ENCODE measurements at places on chromosomes 7 and 10.
A peak's percentile ranks its signal among the peaks of the same experiment; 100 is the strongest.

DNA sequence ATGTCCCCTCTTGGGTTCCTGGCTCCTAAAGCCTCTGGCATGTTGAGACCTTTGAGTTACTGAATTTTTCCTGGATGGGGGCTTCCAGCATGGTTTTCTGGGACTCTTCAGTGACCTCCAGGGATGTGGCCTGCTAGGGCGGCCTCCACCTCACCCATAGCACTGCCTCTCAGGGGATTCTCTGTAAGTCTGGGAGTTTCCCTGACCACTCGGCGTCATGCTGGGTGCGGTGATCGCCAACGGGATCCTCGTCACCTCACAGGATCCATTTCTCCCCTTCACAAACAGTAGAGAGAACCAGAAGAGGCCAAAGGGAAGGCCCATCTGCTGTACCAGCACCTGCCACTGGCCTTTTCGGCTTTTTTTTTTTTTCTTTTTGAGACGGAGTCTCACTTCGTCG lies 84.3 kb downstream of the NPTX2 start:
- DNase-seq = no peak

GRCh38 chr7:137342265-137342664 lies 1.3 kb downstream of the PTN start:
- DNase-seq = no peak

DNA sequence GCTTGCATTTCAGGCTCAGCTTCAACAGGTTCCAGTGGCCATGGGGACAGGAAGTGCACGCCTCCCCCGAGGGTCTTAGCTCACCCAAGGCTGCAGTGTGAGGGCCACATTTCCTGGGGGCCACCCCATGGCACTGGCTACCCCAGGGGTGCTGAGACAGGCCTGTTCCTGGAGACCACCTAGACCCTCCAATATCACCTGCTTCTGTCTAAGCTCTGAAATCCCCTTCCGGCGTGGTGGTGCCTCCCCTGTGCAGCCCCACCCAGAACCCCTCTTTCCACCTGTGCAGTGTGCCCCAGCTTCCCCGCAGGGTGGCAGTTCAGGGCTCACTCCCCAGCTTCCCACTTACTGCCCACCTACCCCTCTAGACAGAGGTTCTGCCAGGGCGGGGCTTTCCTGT lies 83.1 kb downstream of the ADARB2 start:
- DNase-seq = no peak

- DNase-seq = no peak
Observed at GRCh38 chr7:5614600-5614999, 166.9 kb downstream of the RNF216 start.

DNA sequence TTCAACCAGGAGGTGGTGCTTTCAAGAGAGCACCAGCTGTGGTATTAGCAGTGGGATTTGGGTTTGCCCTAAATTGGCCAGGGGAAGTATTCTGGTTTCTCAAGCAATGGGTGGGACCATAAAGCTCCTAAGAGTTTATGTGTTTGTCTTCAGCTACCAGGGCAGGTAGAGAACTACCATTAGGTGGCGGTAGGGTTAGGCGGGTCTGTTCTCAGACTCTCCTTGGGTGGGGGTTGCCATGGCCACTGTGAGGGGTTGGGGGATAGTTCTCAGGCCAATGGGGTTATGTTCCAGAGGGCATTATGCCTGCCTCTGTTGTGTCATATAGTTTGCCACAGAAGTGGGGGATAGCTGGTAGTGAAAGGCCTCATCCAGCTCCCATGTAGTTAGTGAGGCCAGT lies 47.7 kb upstream of the BICC1 start:
- no peak for DNase-seq

DNA sequence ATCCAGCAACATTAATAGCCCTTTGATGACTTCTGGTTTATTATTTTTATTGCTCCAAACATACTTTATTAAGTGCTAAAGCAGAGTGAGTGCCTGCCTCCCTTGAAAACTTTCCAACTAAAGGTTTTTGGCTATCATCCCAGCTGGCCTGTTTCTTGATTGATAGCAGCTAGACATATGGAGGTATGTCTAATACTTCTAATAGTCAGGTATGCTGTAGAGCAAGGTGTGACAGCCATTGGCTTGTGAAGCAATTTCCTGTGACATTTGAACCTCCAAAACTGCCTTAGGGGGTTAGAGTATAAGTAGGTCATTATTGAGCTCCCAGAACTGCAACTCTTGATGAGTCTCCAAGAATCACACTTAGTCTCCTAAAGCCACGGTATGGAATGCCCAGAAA lies 55.8 kb downstream of the LOXL4 start:
- no peak for DNase-seq

- DNase-seq = no peak
Observed at GRCh38 chr7:106269254-106269961, 15.4 kb downstream of the NAMPT start.

DNA sequence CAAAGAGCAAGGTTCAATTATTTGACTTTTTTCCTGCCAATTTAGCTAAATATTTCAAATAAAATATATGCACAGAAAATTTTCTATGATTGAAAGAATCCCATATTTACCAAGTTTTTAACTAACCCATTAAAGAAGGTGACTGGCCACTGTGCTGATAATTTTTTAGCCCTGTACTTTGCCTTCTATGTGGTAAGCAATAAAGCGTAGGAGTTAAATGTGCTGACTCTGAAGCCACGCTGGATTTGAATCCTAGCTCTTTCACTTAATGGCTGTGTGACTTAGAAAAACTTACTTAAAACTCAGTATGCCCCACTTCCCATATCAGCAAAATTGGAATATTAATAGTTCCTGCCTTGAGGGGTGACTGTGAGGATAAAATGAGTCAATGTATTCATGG lies 82.1 kb downstream of the NEUROD6 start:
- no peak for DNase-seq

GRCh38 chr7:147400221-147400689 lies 1190.3 kb upstream of the C7orf33 start:
- DNase-seq = peak; percentile 60

- DNase-seq = no peak
Observed at GRCh38 chr10:104253606-104254410, 884 bp upstream of the GSTO1 start.

- DNase-seq = no peak
Observed at GRCh38 chr7:45911311-45911710, 9.8 kb downstream of the IGFBP3 start.

DNA sequence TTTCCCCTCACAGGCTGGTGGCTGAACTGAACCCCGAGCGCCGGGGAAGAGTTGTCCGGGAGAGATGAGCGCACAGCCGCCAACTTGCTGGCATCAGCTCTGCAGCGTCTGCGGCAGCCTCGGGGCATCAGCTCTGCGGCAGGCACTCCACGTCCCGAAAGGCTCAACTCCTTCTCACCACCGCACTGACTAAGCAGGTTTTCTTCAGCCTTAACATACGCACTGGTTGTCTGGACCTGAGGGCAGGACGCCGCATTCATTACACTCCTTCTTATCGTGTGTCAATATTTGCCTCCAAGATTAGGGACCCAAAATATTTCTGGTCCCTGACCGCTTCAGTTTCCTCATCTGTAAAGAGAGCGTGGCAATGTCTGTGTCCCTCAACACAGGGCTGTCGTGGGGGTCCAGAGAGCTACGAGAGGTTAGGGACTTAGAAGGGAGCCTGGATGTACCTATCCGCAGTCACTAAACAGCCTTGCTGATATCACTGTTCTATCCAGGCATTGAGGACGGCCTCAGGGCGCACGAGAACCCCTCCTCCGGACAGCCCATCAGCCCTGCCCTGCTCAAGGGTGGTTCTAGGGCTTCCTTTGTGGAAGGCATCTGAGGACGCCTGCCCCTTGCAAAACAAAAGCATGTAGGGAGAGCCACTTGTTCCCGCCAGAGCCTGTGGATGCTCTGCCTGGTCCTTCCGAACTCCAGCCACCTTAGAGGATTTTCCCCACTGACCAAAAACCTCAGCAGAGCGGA lies 42.8 kb upstream of the FIGNL1 start:
- no peak for DNase-seq

DNA sequence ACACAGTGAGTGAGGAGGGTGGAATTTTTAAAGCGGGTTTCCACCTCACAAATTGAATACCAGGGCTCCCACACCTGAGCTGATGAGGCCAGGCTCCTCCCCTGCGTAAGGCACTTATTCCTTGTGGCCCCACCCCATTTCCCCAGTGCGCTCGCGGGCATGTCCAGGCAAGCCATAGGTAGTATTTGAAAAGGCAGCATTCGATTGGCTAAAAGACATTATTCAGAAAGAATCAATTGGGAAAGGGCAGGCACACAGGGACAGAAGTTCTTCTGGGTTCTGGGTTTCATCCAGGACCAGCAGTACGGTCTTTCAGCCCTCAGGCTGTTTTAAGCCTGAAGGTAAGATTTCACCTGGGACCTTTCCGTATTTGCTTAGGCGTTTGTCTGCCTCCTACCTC lies 222.3 kb downstream of the BBS9 start:
- no peak for DNase-seq

All from astrocyte of the cerebellum (primary cell).